ENCODE measurements at places on chromosomes 3 and 15. TPM values are rescaled to one million over a fixed set of nuclear protein-coding genes. Genes with fewer than 3 reads are reported as not detected.

C15orf40 gene
- 54.5 TPM for polyA plus RNA-seq

SEMA6D gene
- polyA plus RNA-seq, result not detected

TRPM7 gene
- 13.8 TPM for polyA plus RNA-seq

HTR3E gene
- polyA plus RNA-seq, result not detected

TMEM212 gene
- not detected for polyA plus RNA-seq

IL17RE gene
- not detected for polyA plus RNA-seq

CASR gene
- not detected for polyA plus RNA-seq
